Myometrial cell (primary cell): ENCODE measurements at places on chromosomes 1 and 21. TPM values are rescaled to one million over a fixed set of nuclear protein-coding genes. Genes with fewer than 3 reads are reported as not detected.

The LMOD1 gene
- total RNA-seq: 9.8 and 11.2 TPM in 2 replicates

The RIPK4 gene
- total RNA-seq: not detected in 2 replicates

The SHE gene
- not detected in 2 replicates for total RNA-seq

The DISP1 gene
- 4.3 and 6.6 TPM in 2 replicates for total RNA-seq

The SLC5A9 gene
- total RNA-seq: not detected in 2 replicates

The GBP4 gene
- 0.58 and 1.4 TPM in 2 replicates for total RNA-seq

The GPR3 gene
- total RNA-seq: 0.18 and 0.86 TPM in 2 replicates

The LRRC7 gene
- total RNA-seq: under 0.01 TPM in 1 of 2 replicates, not detected in the other

The FAM163A gene
- total RNA-seq: not detected in 2 replicates

The POU3F1 gene
- not detected in 2 replicates for total RNA-seq

The KIAA1614 gene
- 7.3 and 8.4 TPM in 2 replicates for total RNA-seq

The IGSF21 gene
- total RNA-seq: not detected in 2 replicates

The TBX19 gene
- total RNA-seq: 0.29 and 1.1 TPM in 2 replicates

The TMEM61 gene
- not detected in 2 replicates for total RNA-seq

The LENEP gene
- total RNA-seq: not detected in 2 replicates

The PRMT6 gene
- total RNA-seq: 15.0 and 22.9 TPM in 2 replicates
